ENCODE measurements at places on chromosomes 1 and 21.

GRCh38 chr1:183842795-183843144, 37.9 kb downstream of the RGL1 start:
- DNase-seq = no peak

DNA sequence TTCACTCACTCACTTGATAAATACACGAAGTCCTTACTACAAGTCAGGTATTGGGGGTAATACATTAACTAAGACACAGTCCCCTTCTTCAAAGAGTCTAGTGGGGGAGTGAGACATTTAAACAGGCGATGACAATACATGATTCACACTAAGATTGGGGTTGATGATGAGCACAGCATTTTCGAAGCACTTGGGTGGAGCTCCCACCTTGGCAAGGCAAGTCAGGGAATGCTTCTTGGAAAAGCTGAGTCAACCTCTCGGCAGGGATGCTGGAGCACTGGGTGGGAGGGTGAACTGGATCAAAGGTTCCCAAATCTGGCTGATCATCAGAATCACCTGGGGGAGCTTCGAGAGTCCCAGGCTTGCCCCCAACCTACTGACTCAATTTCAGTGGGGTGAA, 57.9 kb upstream of the ENAH start:
- no peak for DNase-seq

DNA sequence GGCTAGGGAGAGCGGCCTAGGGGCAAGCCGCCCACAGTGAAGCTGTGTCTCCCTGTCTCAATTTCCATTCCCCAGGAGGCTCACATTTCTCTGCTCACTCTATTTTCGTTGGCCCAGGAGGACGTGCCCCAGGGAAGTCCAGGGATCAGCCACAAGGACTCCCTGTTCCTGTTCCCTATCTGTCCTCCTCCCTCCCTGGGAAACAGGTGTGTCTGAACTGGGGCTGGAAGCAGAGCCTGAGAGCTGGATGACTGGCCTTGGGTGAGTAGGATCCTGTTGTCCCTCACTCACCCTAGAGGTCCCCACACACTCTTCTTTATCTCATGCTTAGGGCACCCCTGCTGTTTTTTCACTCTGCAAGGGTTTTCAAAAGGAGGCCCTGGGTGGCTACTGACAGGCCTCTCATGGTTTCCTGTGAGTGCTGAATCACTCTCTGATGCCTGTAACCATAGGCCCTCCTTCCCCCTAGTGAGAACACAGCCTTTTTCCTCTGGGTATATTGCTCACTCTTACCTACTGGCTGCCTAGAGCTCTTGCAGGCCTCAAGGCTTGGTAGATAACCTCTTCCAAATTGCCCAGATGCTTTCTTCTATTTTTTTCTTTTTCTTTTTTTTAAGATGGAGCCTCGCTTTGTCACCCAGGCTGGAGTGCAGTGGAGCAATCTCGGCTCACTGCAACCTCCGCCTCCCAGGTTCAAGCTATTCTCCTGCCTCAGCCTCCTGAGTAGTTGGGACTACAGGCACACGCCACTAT, 3.3 kb upstream of the UTP11 start:
- peak; percentile 54 for DNase-seq

DNA sequence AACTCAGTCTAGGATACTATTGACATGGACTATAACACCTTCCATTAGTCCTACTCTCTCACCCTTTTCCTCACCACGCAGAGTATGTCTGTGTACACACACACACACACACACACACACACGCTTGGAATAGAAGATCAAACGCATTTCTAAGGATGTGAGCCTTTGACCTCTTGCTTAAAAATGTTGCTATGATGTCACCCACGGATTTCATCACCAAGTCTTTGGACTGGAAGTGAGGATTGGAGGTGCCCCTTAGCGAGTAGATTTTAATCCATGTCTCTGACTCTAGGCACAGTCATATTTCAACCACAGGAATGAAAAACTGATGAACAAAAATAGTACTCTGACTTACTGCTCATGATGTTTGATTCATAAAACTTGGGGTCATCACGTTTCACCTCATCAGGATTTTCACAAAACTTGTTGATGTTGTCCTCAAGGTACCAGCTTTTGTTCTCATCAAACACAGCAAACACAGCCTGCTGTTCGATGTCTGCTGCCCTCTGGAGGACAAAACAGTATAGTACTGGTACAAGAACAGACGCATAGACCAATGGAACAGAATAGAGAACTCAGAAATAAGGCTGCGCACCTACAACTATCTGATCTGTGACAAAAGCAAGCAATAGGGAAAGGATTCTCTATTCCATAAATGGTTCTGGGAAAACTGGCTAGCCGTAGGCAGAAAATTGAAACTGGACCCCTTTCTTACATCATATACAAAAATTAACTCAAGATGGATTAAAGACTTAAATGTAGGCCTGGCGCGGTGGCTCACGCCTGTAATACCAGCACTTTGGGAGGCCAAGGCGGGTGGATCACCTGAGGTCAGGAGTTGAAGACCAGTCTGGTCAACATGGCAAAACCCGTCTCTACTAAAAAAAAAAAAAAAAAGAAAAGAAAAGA, 39.9 kb downstream of the F5 start:
- peak; percentile 79 for DNase-seq

DNA sequence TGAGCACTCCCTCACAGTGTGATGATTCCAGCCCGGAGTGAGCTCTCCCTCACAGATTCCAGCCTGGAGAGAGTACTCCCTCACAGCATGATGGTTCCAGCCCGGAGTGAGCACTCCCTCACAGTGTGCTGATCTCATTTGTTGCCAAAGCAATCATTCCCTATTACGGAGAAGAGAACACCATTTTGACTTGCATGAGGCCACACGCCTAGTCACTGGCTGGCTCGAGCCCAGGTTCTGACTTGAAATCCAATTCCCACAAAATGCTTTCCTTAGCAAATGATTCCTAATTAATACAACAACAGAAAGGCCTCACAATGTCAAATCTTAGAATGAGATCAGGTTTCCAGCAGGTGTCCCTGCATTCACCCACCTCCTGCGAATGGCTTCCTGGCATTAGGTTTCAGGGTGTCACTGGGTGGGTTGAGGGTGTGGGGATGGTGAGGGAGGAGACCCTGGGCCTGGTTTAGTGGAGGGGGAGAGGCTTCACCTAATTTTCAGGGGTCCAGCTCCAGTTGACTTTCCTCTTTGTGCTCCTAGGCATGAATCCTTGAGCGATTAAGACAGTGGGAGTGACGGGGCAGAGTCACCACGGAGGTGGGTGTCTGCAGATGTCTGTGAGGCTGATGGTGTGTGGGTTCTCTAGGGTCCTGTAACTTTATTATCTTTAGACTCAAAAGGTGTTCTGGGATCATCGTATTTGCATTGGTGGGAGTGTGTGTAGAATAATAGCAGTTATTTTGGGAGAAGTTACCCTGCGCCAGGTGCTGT, 158.5 kb downstream of the KCNJ6 start:
- no peak for DNase-seq

Measured in suppressor macrophage (primary cell).